HS-27A (cell line): ENCODE measurements at places on chromosomes 7 and 10.

DNA sequence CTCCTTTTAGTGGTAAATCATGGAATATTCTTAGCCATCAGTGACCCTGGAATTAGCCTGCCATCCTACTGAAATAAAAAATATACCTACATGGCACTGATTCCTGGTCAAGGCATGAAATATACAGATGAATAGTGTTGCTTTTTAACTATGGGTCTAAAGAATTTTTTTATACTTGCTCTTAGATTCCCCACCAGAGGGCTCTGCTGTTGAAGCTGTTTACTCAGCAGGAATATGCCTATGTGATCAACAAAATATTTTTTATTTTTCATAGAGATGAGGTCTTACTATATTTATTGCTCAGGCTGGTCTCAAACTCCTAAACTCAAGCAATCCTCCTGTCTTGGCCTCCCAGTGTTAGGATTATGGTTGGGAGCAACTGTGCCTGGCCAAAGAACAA, 13.5 kb downstream of the ZC3HC1 start:
- DNase-seq: no peak

DNA sequence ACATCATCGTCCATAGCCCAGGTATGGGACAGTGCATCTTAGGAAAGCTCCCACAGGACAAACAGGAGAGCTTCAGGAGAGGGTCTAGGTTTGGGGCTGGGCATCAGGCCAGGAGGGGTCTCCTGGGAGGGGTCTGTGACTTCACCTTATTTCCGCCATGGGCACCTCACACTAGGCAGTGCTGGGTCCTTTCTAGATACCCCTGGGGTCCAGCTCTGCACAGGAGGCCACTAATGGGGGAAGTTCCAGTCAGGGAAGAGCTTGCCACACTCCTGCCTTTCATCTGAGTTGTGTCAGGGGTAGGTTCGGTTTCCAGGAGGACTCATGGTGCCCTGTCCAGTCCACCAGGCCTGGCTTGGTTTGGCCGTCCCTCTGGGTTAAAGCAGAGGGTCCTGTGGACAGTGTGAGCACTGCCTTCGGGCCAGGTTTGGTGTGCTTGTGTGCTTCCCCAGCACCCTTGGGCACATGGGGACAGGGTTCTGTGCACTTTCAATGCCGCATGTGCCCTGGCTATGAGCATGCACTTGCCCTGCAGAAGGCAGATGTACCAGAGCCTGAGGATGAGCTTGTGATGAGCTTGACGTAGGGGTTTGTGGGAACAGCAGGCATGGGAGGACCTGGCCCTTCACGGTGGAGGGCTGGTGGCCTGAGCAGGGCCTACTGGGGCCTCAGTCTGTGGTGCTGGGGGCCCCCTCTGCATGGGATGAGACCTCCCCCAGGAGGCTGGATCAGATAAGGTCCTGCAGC, 377.7 kb upstream of the NUPR2 start:
- DNase-seq: no peak

DNA sequence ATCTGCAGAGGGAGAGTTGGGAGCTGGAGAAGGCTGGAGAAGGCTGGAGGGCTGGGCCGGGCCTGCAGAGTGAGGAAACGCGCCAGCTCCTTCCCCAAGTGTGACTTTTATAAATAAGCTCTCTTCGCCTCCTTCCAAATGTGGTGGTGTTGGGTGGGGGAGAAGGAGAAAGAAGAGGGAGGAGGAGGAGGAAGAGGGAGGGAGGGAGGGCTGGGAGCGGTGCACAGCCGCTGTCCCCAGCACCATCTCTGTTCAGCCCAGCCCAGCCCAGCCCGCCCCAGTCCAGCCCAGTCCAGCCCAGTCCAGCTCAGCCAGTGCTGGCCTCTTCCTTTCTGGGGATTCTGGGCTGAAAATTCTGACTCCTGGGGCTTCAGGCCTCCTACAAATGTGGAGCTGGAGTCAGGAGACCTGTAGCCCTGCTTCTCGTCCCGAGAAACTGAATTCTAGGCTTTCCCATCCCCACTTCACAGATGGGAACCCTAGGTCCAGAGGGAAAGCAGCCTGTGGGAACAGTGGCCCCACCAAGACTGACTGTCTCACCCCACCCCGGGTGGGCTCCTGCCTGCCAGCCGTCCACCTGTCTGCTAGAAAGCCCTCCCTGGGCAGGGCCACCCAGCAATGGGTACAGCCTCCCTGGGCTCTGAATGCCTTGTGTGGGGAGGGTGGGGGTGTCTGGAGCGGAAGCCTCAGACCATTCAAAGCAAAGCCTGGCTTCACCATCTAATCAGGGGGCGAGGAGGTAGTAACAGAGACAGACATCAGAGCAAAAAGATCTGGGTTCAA, 2.3 kb downstream of the STX1A start:
- no peak for DNase-seq

GRCh38 chr10:65950075-65950474, 975.8 kb upstream of the LRRTM3 start:
- no peak for DNase-seq

GRCh38 chr7:146455091-146455655, 338.6 kb downstream of the CNTNAP2 start:
- no peak for DNase-seq

DNA sequence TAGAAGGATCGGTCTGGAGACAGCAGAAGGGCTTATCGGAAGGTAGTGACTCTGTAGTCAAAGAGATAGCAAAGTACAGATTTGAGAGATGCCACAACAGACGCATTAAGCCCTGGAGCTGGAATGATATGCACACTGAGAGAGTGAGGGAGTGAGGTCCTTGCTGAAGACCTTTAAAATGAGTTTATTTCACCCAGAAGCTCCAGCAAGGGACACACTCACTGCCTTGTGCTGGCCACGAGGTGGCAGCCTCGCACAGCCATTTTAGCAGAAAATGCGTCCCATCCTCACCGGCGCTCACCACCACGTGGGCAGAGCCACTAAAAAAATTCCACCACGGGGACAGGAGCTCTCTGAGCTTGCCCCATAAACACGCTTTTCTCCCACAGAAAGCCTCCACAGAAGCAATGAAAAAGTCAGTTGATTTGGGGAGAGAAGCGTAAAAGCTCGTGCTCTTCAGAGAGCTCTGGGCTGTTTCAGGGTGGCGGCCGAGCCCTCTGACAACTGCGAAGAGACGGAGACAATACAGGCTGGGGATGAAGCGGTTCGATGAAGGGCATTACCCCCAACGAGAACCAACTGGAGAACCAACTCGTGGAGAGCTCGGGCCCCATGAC, 163.0 kb upstream of the KLF14 start:
- DNase-seq: no peak

DNA sequence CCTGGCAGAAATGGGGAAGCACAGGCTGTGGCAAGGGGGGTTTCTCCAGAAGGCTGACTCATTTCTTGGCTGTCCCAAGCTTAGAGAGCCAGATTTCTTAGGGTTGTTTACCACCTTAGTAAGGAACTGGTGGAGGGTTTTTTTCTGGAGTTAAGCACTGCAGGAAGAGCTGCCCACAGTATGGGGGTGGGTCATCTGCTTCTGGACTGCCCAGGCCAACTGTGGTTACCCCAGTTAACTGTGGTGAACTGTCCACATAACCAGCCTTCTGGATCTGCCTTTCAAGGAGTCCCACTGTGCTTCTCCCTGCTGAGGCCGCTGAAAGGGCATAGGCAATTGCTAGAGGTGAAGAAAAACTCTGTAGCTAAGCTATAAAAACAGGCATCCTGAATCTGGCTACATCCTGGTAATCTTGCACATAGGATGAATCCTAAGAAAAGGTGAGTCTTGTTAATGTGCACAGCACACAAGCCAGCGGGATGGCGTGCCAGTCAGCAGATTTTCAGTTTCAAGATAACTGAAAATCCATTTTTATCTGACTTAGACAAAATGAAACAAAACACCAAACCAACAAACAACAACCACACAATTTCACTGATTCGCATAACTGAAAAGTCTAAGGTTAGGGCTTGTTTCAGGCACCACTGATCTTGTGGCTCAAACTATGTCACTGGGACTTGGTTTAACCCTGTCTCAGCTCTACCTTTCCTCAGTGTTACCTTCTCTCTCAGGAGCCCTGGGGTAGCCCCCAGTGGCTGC, 21.6 kb upstream of the TSPAN33 start:
- no peak for DNase-seq

DNA sequence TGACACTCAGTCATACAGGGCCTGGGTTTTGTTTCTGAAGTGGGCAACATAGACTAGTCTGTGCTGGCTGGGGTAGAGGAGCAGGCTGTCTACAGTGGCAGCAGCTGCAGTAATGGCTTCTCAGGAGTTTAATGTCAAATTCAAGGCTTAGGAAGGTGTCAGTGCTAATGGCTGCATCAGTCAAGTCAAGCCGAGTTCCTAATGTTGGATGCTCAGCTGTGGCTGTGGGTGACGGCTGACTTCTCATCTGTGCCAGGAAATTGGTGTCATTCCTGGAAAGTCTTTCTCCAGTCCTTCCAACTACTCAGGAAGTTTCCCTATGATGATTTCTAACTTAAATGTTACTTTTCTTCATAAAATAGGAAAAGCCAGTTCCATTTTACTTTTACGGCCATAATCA, 468.1 kb upstream of the IGFBP3 start:
- no peak for DNase-seq

DNA sequence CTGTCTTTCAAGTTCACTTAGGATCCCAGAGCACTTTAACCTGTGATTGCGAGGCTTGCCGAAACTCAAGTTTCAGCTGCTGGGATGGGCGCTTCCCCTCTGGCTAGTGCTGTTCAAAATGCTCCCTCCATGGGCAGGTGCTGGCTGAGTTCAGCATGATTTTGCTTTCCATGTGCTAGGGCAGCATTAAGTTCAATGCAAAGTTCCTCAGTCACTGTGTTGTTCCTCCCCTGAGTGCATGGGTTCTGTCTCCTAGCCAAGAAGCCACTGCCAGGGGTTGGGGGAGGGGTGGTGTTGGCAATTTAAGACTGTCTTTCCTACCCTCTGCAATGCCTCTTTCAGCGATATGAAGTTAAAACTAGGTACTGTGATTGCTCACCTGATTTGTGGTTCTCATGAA, 56.5 kb upstream of the HELLS start:
- no peak for DNase-seq

DNA sequence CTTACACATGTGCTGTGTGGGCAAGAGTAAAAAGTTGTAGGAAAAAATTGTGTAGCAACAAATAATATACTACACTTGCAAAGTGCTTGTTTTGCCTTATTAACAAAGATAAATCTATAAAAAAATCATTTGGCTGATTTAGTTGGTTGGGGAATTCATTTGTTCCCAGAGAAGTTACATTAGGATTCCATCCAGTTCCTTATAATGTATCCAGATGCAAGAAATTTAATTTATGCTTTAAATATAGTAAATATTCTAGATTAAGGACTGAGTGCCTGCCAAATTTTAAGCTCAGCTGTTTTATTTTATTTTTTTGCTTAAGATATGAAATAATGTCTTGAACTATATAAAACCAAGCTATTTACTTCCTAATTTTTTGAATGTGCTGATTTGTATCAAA, 1169.9 kb downstream of the NXPH1 start:
- no peak for DNase-seq

DNA sequence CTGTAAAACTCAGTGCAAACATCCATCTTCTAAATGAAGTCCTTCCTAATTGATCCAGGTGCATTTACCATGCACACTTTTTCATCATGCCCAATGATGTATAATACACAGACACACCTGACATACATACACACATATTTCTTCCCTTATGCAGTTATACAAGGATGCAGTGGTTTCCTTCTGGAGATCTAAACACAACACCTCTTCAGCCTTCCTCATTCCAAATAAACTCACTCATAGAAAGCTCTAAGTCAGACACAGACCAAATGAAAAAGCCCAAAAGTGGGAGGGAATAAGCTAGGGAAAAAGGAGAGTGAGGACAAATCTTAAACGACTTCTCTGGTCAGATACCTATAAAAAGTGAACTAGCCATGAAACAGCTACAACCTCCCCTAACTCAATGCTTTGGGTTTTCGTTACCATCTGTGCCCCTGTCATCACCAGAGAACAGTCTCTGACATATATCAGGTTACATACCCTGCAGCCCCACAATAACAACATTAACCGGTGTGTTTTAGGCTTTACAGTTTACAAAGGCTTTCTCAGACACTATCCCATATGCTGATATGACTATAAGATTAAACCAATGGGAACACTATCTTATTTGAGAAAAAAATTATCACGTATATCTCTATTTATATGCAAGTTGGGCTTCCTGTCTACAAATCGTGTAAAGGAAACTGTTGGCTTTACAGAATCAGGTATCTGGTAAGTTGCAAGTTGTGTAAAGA, 675.2 kb downstream of the PHTF2 start:
- DNase-seq: no peak

- DNase-seq: no peak
These were observed 17.9 kb upstream of the CYREN start for GRCh38 chr7:135188298-135188984.

GRCh38 chr10:13909516-13910258, 322.9 kb downstream of the PRPF18 start:
- no peak for DNase-seq

GRCh38 chr7:83608716-83609115, 40.2 kb downstream of the SEMA3E start:
- DNase-seq: no peak

GRCh38 chr10:4058514-4059029, 273.6 kb upstream of the KLF6 start:
- DNase-seq: no peak

DNA sequence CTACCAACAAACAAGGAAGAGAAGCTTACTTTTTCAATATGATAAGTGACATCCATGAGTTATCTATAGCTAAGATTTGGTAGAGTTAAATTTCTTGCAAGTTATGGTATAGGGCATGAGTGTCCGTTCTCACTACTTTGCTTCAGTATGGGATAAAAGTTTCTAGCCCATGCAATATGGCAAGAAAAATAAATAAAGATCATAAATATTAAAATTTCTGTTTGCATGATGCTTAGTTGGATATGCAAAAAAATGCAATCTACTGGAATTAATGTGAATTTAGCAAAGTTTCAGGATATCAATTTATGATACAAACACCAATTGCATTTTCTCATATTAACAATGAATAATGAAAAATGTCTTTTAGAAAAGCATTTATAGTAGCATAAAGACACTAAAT, 148.7 kb upstream of the ADARB2 start:
- DNase-seq: no peak

GRCh38 chr7:57423768-57424167, 26.2 kb upstream of the ZNF716 start:
- no peak for DNase-seq

DNA sequence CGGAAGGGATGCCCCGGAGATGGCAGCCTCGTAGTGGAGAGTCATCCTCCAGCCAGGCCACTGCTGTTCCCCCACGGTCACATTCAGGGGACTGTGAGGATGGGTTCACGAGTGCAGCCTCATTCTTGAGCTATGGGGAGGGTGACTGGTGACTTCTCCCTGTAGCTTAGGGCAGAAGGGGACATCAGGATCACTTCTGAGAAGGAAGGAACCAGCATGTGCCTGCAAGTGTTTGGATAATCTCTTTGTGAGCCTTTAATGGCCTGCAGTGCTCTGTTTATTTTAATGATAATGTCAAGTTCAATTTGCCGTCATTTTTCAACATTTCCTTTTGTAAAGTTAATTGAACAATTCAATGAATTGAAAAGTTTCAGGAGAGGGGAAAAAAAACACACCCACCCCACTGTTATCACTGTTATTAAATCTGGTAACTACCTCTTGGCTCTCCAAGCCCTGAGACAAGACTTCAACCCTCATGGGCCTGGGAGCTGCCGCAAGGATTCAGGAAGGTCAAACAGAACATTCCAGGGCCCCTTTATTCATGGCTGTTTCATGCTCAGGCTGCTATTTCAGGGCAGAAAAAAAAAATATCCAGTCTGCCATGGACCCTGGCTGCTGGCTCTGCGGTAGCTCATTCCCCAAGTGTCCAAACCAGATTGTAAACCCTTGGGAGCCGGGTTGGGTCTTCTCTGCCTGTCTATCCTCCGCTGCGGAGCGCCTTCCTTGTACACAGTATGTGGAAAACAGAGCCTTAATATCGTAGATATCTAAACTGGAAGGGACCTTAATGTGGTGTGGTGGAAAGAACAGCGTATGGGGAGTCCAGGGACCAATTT, 100.4 kb downstream of the CDH23 start:
- no peak for DNase-seq
